Small intestine (tissue), 16 donors: ENCODE measurements at places on chromosomes 2 and 18.

GRCh38 chr18:25121442-25121841, 230.5 kb downstream of the ZNF521 start:
- DNase-seq: no peak

- DNase-seq: no peak
These were observed 14.2 kb downstream of the PMS1 start for GRCh38 chr2:189798312-189799029.

GRCh38 chr2:26563686-26564085, 77.5 kb downstream of the CIB4 start:
- no peak for DNase-seq

GRCh38 chr2:167790781-167791450, 456.5 kb downstream of the STK39 start:
- DNase-seq: no peak

DNA sequence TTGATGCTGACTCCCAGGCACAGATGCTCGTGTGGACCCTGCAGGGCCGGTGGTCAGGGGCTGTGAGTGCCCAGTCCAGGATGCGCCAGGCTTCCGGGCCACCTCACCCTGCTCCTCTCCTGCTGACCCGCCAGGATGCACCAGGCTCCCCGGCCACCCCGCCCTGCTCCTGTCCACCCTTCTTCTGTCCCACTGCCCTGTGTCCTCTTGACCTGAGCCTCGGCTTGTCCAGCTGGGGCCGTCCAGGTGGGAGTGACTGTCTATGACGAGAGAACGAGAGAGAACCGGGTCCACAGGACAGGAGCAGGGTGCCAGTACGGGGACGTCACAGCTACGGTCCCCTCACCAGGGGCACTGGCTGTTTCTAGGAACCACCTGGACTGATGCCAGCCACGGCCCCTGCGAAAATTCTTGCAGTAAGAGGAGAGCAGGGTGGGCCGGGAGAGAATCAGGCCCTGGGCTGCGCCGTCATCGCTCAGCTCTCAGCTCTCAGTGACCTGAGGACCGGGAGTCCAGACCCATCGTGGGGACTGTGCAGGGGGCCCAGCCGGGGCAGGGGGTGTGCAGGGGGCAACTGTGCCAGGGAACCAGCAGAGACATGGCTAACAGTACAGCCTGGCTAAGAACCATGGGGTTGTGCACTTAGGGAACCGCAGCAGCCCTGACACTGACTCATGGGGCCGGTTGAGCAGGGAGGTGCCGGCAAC, 12.9 kb upstream of the NFATC1 start:
- DNase-seq: no peak
